ENCODE measurements at places on chromosomes 7 and 10.

GRCh38 chr7:31613604-31614003 is 73.4 kb upstream of the PPP1R17 start:
- no peak for DNase-seq

- peak; percentile 6 for DNase-seq
Measured at GRCh38 chr7:43568529-43568928, 14.4 kb upstream of the STK17A start.

- peak; percentile 26 for DNase-seq
Measured at GRCh38 chr7:50782375-50783208, at the start of gene GRB10. TSS of gene GRB10 (minus strand) at chr7:50782896. CDS start at chr7:50732322, 50,574 bp downstream.

- DNase-seq = no peak
Measured at GRCh38 chr7:9822458-9823290, 1151.0 kb upstream of the PHF14 start.

GRCh38 chr7:81527651-81528050 is 242.2 kb downstream of the HGF start:
- no peak for DNase-seq

GRCh38 chr7:77269360-77270093 is 69.9 kb upstream of the FGL2 start:
- DNase-seq = no peak

DNA sequence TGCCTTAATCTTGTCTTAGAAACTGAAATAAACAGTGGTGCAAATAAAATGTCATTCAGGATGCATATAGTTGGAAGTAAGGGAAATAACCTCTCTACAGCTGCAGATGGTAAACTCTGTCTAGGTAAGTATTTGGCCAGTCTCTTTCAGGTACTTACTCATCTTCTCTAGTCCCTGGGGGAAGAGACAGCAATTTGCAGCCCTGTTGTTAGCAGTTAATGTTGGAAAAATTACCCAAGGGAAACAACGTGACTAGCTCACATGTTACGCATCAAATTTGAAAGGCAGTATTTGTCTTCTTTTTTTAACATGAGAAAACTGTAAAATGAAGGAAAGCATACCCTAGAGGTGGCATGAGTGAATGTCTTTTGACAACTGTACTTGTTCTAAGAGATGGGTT is 3.2 kb upstream of the HUS1 start:
- DNase-seq = no peak

- no peak for DNase-seq
Measured at GRCh38 chr7:31432176-31432575, 81.7 kb upstream of the ITPRID1 start.

DNA sequence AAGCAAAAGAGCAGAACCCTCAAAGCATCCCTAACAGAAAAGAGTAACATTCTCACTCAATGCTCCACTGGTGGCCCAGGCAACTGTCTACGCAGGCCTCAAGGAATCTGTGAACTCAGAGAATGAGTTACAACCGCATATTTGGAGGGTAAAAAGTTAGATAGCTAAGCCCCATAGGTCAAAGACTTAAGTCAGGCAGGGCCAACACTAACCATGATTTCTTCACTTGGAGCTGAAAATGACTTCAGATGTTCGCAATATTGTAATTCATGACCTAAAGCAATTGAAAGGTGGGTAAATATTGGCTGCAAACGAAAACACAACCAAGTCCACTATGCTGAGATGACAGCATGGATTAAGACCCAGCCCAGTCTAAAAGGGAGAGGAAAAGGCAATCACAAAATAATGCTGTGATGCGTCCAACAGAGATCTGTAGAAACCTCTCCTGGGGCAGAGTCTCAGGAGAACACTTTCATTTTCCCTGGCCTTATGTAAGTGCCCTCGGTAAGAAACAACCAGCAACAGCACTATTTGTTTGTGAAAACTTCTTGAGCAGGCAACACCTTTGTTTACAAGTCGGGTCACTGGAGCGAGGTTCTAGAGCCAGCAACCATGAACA is 176.5 kb downstream of the TNS3 start:
- no peak for DNase-seq

- DNase-seq = no peak
Measured at GRCh38 chr10:64070241-64070640, 549.0 kb downstream of the REEP3 start.

DNA sequence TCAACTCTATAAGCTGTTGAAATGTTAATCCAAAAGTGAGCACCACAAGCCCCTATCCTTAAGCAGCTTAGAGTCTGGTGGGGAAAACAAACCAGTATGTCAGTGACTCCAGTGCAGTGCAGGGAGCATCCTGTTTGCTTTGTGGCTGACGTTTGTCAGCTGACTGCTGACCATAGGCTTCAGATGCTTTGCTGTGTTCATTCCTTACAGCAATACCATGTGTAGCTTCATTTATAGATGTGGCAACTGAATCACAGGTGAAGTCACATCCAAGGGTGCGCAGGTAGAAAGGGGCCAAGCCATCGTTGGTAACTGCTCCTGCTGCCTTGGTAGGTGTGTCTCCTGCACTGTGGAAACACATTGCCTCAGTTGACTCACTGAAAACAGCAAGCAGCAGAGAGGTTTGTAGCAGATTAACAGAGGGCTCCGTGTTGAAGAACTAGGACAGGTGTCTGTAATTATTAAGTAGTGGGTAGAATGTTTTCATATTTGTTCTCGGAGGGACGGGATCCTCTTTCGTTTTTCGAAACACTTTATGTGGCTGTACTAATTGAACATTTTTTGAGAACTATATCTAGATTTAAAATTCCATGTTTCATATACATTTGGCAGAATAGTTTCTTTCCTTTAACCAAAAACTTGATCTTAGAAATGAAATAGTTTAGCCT is 2.0 kb downstream of the INSIG1 start:
- DNase-seq = no peak

- DNase-seq = no peak
Measured at GRCh38 chr10:119253433-119254174, 46.2 kb downstream of the GRK5 start.

- peak; percentile 50 for DNase-seq
Measured at GRCh38 chr10:53601260-53601875, 828.8 kb upstream of the MBL2 start.

GRCh38 chr10:48231178-48231577 is 43.3 kb downstream of the FRMPD2 start:
- DNase-seq = no peak

- DNase-seq = no peak
Measured at GRCh38 chr7:16754856-16755317, 1.3 kb downstream of the TSPAN13 start.

- DNase-seq = no peak
Measured at GRCh38 chr7:38339953-38340819, 66.8 kb upstream of the TARP start.

DNA sequence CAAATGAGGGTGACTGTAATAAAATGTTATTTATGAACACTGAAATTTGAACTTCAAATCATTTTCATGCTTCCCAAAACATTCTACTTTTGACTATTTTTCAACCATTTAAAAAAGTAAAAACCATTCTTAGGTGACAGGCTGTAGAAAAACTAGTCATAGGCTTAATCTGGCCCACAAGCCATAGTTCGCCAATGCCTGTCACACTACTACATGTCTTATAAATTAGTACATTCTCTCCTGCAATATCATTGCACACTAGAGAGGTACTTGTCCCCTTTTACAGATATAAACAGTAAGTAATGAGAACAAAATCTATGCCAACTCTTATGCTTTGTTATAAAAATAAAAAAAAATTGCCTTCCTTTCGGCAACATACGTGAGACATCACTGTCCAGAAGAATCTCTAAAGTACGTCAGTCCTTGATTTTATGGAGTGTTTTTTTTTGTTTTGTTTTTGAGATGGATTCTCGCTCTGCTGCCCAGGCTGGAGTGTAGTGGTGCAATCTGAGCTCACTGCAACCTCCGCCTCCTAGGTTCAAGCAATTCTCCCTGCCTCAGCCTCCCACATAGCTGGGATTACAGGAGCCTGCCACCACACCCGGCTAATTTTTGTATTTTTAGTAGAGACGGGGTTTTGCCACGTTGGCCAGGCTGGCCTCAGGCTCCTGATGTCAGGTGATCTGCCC is 23.2 kb downstream of the UPF2 start:
- no peak for DNase-seq

GRCh38 chr10:89025453-89025852 is 34.9 kb downstream of the FAS start:
- DNase-seq = no peak

DNA sequence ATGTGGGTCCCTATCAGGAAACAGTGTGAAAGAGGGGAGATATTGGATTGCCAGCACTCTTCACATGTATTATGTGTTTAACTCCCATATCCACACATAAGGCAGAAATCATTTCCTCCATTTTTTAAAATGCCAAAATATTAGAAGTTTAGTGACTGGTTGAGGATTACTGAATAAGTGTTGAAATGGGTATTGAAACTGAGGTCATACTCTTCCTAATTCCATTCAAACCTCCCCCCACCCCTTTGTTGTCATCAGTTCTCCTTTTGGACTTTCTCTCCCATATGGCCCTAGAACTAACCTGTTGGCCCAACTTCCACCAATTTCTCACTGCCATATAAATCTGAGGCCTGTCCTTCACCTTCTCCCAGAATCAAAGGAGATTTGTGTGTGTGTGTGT is 81.6 kb downstream of the EVX1 start:
- no peak for DNase-seq

- no peak for DNase-seq
Measured at GRCh38 chr7:94998266-94999068, 91.1 kb downstream of the PPP1R9A start.

DNA sequence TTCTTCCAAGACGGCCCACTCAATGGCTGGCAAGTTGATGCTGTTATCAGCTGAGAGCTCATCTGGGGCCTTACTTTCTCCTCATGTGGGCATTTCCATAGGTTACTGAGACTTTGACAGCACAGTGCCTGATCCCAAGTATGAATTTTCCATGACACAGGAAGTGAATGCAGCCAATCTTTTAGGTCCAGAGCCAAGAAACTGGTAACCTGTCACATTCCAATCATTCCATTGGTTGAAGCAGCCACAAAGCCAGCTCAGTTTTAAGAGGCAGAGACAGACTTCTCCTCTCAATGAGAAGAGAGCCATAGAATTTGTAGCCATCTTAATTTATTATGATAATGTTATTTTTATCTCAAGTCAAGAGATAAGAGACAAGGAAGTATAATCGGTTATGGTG is 775.5 kb downstream of the CNTNAP2 start:
- no peak for DNase-seq

DNA sequence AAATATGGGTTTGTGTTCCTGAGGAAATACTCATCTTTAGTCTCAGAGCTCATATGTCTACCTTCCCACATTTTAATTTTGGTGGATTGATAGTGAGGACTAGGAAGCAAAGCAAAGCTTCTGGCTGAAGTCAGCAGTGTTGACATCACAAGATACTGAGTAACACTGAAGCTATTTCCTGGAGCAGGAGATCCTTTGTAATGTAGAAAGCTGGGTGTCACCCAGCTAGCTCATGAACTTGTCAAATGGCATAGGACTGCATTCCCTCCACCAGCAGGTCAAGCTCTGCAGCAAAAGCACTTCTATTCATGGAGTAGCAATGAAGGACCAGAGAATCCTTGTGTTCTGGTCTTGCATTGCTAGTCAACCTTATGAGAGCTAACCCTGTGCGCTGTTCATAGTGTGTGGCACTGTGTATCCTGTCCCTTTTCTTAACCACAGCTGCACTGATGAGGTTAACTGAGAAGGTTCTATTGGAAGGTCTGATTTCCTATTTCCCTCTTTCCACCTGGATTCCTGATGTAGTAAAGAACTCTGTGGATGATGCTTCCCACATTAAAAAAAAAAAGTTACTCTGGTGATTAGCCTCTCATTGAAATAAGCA is 94.8 kb upstream of the ZNF804B start:
- DNase-seq = no peak

GRCh38 chr10:78738861-78739260 is 329.9 kb upstream of the ZMIZ1 start:
- no peak for DNase-seq

DNA sequence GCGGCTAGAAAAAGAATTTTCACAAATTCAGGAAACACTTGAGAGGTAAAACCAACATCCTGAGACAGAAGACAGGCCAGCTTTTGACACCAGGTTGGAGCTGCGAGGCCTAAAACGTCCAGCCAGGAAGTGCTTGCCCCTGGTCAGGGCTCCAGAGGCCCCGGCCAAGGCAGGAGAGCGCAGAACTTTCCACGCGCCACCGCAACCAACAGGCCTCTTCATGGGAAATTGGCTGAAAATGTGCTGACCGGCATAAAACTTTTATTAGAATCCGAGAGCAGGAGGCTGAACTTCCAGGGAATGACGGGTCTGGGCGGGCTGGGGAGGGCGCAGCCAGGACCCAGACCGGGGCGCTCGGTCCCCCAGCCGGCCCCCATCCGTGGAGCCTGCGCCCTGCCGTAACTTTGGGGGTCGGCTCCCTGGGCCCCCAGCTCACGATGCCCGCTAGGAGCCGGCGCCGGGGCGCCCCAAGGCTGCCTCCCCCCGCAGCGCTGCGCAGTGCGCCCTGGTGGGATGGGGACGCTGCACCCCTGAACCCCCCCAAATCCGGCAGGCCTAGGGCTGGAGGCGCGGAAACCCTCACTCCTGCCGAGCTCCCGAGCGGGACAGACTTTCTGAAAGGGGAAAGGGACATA is 414.0 kb upstream of the MKI67 start:
- DNase-seq = no peak

GRCh38 chr7:74084722-74085578 is 1.3 kb downstream of the LIMK1 start:
- DNase-seq = no peak

DNA sequence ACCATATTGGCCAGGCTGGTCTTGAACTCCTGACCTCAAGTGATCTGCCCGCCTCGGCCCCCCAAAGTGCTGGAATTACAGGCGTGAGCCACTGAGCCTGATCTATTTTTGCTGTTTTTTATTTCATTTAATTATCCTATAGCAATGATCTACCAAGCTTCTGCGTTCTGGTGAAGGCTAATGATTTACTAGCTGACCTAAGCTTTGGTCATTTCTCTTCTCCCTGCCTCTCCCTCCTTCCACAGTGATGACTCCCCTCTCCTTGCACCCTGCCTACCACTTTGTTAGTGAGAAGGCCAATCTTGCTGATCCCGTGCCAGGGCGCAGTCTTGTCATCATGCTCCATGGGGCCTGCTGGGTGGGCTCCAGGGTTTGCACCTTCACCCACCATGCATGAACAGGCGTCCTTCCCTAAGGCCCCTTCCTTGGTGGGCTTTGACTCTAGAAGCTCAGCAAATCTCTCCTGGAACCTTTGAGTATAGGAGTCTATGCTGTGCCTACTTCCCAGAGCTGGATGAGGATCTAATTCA is 11.9 kb upstream of the ZCCHC24 start:
- DNase-seq = no peak

DNA sequence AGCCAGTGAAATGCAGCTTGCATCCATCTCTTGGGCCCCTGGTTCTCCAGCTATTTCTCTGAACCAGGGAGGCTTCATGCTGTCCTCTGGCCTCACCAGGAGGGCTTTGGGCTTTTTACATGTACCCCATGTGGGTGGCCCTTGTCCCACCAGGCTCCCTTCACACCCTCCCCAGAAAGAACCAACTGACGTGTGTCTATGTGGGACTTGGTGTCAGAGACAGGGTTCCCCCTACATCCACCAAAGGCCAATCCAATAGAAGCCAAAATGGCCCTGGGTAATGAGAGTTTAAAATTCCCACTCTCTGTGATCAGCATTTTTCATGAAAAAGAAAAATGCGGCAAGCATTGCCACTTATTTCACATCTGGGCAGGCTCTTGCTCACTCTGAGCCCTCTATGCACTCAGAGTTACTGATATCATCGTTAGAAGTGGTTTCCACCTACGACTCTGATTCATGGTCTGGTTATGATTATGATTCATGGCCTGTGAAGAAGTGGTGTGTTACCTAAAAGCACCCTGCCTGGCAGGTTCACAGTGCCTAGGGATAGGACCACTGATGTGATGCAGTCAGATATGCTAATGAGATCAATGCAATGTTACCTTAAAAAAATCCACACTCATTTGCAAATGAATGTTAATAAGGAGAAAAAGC is 133.5 kb downstream of the BUB3 start:
- no peak for DNase-seq
